Activated CD4-positive, alpha-beta T cell treated with anti-CD3 and anti-CD28 coated beads, Interleukin-2, amount 50 U/mL, for 24 hours (primary cell): ENCODE measurements at places on chromosomes 6 and 20.

GRCh38 chr6:17091122-17091521 is 10.7 kb upstream of the STMND1 start:
- no peak for DNase-seq

- DNase-seq: no peak
Measured at GRCh38 chr6:1724124-1724523, 114.4 kb downstream of the FOXC1 start.

GRCh38 chr6:144035416-144035815 is 27.4 kb upstream of the PLAGL1 start:
- no peak for DNase-seq

DNA sequence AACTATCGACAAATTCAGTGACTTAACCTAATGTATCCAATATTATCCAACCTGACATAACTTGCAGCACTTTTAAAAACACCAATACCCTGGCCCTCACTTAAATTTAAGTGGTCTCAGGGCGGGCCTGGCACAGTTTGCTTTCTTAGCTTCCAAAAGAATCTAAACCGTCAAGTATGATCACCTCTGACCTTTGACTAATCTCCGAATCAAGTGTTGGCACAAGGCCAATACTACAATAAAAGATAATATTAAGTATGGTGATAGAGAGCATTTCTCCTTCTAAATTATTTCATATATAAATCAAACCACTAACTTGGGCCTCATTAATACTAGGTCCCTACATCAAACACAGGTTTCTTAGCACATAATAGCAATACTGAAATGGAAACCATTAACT is 153.0 kb downstream of the PTPRK start:
- DNase-seq: no peak

DNA sequence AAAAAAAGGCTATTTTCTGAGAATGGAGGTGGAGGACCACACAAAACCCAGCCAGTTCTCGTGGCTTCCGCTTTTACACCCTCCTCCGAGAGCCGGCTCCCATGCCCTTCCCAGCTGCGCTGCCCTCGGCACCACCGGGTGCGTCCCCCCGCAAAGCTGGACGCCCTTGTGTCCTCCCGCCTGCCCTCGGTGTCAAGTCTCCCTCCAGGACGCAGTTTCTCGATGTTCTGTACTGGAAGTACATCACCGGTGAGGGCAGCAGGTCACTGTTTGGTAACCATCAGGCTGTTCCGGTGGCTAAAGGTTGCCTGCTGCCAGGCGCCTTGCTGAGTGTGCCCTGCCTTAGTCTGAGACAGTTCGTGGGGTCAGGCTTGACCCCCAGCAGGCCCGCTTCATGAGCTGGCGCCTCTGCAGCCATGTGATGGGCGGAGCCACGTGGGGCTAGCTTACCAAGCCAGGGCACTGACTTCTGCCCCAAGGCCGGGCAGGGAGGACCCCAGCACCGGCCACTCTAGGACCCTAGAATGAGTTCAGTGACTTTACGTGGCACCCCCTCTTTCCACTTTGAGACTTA is 34.6 kb downstream of the RREB1 start:
- no peak for DNase-seq
